ENCODE measurements at places on chromosomes 4 and X. TPM values are rescaled to one million over a fixed set of nuclear protein-coding genes. Genes with fewer than 3 reads are reported as not detected.
A peak's percentile ranks its signal among the peaks of the same experiment; 100 is the strongest.

TMPRSS11D gene
- total RNA-seq: not detected

RRAGB gene
- 23.5 TPM for total RNA-seq

PAGE4 gene
- not detected for total RNA-seq

PTCHD1 gene
- total RNA-seq: not detected

UGT2A1 gene
- not detected for total RNA-seq

RBM46 gene
- not detected for total RNA-seq

DNA sequence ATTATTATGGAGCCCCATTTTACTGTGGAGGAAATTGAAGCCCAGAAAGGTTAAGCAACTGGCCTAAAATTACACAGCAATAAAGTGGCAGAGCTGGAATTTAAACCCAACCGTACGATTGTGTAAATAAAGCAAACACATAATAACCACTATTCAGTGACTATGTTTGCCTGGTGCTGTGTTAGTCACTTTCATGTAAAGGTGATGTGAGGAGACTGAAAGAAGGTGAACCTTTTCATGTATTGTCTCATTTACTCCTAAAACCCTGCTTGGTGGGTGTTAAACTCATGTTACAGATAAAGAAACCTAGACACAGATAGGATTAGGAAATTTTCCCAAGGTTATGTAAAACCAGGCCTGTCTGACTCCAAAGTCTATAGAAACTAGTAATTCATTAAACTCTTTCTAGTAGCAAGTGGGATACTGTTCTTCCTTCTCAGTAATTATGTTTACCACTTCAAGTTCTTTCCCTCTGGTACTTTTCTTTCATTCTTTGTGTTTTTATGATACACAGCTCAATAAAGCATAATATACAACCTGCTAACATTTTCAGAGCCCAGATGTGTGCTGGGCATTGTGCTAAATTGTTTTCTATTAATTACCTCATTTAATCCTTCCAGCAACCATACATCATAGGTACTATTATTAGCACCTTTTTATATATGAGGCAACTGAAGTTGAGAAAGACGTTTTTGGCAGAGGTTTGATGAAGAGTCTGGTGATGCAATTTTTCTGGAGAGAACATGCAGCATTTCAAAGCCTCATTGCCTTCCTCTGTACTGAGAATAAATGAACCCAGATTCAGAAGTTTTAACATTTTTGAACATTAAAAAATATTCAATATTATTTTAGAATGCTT lies 202.7 kb downstream of the SPRY1 start:
- DNase-seq: peak; percentile 87

GRCh38 chrX:148371291-148371690 lies 129.1 kb upstream of the AFF2 start:
- DNase-seq: no peak

DNA sequence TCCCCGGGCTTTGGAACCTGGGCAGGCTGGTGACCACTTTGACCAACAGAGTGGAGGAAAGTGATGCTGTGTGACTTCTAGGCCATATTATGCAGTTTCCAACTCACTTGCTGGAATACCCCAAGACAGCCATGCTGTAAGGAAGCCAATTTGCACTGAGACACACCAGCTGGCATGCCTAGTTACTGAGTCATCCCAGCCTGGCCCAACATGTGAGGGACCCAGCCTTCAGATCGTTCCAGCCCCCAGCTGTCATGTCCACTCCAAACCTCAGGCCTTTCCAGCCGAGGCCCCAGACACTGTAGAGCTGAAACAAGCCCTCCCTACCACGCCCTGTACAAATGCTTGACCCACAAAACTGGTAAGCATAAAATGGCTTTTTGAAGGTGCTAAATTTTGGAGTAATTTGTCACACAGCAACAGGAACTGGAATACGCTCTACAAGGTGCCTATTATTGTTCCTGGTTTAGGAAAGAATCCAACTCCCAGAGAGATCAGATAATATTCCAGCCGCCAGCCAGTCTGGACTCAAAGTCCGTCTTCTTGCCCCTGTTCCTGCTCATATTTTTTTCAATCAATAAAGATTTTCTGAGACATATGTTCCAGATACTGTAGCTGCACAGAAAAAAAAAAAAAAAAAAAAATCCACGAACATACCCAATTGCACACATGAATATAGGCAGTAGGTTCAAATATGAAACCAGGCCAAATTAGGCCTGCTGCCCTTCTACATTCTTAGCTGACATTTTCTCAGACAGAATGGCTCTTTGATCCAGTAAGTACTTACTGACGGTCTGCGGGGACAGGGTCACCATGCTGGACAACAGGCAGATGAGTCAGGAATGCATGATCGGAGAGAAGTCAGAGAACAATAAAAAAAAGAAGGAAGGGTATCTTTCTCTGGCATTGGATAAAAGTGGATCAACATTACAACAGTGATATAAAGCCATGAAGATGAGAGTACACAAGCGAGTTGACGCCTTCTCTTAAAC lies 35.1 kb downstream of the SH3KBP1 start:
- DNase-seq: peak; percentile 52

- DNase-seq: no peak
Observed at GRCh38 chr4:16205298-16206164, 20.7 kb downstream of the TAPT1 start.

DNA sequence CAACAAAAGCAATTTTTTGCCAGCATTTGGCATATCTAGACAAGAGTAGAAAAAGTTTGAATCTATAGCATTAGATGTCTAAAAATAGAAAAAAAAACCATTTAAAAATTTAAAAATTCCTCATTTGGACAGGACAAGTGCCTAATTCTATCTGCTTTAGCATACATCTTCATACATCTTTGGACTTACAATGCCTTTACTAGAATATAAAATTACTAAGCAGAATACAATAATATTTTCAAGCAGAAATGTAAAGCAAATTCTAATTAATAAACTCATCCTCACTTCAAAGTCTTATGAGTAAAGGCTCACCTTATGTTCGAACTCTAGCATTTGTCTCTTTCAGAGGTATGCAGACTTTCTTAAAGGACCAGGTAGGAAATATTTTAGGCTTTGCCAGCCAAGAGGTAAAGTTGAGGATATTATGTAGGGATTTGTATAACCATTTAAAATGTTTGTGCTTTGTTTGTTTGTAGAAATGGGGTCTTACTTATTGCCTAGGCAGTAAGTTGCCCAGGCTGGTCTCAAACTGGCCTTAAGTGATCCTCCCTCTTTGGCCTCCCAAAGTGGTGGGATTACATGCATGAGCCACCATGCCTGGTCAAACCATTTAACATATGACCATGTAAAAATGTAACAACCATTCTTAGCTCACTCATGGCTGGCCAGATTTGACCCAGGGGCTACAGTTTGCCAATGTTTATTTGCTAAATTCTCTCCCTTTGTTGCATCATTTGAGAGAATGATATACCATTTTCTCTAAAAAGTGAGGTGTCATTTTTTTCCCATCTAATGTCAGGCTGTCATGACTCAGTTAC lies 29.1 kb downstream of the UGDH start:
- DNase-seq: no peak

DNA sequence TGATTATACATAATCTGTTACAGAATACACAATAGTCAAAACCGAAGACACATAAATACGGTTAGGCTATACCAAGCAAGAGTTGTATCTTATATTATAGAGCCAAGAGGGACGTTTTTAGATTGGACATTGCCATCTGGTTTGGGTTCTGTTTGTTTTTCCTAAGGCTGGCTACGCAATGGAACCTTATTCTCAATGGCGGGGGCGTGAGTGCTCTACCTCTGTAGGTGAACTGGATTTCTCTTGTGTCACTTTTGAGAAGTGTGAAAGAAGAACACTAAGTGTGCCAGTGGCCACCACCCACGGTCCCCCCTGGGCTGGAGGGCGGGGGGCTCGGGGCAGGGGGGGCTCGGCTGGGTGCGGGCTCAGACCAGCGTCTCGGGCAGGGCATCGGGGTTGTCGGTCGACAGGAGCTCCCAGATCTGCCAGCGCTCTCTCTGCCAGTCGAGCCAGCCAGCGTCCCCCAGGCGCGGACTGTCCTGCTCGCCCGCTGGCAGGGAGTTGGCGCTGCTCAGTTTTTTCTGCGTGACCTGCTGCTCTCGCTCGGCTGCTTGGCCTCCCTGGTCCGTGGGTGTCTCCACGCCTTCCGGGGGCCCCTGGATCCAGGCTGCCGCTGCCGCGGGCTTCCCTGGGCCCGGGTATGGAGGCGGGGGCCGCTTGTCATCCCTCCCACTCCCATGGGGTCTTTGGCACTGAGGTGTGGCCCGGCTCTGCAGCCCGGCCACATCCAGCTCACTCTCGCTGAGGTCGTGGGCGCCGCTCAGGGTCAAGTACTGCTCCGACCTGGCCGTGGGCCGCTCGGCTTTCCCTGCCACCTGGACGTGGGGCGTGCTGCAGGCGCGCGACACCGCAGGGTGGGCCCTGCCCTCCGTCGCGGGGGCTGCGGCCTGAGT lies 27.6 kb downstream of the HCCS start:
- DNase-seq: no peak

DNA sequence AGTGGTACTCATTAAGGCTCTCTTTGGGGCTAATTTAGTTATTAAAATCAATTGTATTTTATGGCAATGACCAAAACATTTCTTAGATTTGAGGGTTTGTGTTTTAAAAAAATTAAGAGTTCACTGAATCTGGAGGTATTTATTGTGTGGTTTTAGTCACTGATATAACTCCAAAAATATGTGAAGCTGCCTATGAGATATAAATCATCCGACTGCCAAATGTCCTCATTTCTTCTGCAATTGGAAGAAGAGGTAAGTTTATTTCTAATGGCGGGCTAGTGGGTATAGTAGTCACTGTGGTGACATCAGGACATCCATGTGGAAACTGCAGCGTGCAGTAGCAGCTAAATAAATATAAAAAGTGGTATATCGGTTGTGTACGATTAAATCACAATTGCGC lies 205.5 kb downstream of the MID1 start:
- DNase-seq: peak; percentile 36

DNA sequence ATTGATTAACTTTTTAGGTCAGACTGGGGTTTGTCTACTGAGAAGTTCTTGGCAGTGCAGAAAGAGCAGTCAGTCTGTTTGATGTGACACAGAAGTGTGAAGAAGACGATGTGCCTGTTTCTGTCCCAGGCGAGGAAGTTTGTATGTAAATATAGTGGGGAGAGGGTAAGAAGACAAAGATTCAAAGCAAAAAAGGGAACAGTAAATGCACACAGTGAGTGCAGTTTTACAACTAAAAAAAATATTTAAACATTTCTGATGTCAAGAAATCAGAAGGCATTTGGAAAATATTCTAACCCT lies 264.9 kb downstream of the RAPGEF2 start:
- no peak for DNase-seq

- no peak for DNase-seq
Observed at GRCh38 chr4:176839656-176840055, 46.9 kb upstream of the VEGFC start.

DNA sequence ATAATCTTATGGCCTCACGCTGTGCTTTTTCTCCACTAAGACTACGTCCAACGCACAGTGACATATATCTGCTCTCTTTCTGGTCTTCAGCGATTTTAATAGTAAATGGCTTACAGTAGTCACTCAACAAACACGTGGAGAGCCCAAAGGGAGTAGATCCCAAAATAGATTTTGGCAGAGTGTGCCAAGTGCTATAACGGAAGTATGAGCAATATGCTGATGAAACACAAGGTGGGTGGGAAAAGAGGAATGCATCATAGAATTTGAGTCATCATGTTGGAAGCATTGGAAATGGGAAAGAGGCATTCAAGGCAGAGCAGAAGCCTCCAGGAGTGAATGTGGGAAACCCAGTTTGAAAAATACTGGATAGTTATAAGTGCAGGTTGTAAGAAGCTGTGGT lies 129.1 kb upstream of the LDB2 start:
- DNase-seq: peak; percentile 85

DNA sequence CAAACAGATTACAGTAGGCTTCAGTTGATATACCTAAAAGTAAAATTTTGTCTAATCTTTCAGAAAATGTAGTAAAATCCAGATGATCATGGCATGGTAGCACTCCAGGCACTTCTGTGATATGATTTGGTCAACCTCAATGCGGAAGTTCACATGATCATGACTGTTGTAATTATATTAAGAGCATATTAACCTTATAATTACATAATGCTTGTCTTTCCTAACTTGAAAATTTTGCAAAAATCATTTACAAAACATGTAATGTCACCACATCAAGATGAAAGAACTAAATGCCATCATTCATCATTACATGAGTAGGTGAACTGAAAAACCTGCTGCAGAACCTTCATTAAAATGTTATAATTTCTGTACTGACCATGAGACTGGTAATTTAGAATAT lies 88.1 kb downstream of the MBNL3 start:
- DNase-seq: no peak

DNA sequence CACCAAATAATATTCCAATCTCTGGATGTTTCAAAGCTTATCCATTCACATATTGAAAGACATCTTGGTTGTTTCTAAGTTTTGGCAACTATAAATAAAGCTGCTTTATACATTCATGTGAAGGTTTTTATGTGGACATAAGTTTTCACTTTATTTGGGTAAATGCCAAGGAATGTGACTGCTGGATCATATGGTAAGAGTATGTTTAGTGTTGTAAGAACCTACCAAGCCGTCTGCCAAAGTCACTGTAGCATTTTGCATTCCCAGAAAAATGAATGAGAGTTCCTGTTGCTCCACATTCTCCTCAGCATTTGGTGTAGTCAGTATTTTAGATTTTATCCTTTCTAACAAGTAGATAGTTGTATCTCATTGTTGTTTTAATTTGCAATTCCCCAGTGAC lies 1047.7 kb downstream of the C4orf33 start:
- DNase-seq: no peak

DNA sequence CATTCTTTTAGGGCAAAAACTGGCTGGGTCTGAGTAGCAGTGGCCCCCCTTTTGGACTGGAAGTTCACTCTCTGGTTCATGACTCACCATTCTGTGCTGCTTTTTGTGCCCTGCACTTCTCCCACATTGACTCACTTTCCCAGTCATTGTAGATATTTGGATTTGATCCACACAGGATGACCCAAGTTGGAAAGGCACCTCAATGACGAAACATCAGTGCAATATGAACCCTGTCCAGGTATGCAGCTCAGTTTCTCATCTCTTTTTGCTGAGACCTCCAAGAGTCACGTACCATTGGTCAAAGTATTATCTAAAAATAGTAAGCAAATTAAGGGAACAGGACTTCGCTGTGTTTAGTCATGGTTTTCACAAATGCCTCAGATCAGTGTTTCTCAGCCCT lies 92.7 kb downstream of the CBLL2 start:
- peak; percentile 26 for DNase-seq

- no peak for DNase-seq
Observed at GRCh38 chr4:38287101-38287851, 327.1 kb downstream of the PTTG2 start.

GRCh38 chrX:20217906-20218305 lies 48.8 kb downstream of the RPS6KA3 start:
- no peak for DNase-seq
